ENCODE measurements at places on chromosomes 12 and 14. TPM values are rescaled to one million over a fixed set of nuclear protein-coding genes. Genes with fewer than 3 reads are reported as not detected.

GRCh38 chr12:93776581-93777018 lies 99.4 kb downstream of the CRADD start:
- no peak for DNase-seq

- DNase-seq, result peak; percentile 88
These were observed 72.2 kb downstream of the DENND5B start for GRCh38 chr12:31518680-31519227.

DNA sequence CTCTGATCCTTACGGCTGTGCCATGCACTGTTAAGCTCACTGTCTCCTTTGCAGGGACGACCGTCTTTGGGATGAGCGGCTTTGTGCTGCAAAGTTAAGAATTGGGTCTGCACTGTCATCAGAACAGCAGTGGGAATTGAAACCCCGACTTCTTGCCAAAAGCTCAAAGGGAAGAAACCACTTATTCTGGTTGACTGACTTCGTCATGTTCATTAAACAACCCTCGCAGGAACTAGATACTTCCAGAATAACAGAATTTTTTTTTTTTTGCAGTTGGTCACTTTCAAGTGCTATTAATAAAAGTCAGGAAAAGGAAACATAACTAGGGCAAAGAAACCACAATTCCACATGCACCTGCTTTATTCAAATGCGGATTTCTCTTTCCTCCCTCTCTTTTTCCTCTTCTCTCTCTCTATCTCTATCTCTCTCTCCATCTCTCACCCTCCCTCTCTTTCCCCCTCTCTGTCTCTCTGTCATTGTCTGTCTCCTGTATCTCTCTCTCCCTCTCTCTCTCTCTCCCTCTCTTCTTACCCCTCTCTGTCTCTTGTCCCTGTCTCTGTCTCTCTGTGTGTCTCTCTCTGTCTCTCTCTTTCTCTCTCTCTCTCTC lies 12.3 kb upstream of the GLT1D1 start:
- no peak for DNase-seq

DNA sequence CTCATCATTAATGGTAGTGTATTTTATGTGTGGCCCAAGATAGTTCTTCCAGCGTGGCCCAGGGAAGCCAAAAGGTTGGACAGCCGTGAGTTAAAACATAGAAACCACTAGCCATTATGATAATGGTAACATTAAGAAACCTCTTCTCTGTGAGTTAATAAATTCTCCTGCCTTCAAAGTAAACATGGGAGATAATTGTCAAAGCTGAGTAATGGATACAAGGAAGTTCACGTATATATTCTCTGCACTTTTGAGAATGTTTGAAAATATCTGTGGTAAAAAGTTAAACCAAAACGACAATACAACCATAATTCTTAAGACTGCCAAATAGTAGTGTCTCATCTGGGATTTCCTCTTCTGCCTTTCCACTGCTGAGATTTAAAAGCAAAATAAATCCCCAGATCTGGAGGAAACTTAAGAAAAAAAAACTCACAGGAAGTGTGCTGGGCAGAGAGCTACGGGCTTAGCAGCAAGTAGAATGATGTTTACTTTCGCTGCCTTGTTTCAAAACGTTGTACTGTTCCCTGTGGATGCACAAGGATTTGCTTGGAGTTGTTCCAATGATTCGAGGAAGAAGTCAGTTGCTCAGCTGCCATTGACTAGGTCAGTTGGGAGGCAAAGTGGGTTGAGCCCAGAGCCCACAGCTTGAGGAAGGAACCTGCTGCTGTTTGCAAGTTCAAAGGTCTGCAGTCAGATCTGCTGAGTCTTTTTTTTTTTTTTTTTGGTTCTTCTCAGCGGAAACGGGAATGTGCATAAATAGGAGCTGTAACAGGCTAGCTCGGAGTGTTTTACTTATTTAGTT lies 1.7 kb downstream of the TPCN1 start:
- peak; percentile 88 for DNase-seq

- DNase-seq, result no peak
These were observed 5.4 kb upstream of the KRT7 start for GRCh38 chr12:52227606-52228166.

DNA sequence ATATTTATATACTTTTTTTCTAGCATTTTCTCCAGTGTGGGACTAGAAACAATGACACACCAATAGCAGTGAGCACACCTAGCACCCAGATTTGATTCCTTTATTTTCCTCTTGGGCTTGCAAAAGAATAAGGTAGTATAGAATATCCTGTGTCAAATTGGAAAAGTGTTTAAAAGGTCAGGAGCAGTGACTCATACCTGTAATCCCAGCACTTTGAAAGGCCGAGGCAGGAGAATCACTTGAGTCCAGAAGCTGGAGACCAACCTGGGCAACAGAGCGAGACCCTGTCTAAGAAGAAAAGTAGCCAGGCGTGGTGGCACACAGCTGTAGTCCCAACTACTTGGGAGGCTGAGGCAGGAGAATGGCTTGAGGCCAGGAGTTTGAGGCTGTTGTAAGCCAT lies 53.8 kb upstream of the SGPP1 start:
- DNase-seq, result peak; percentile 18

DNA sequence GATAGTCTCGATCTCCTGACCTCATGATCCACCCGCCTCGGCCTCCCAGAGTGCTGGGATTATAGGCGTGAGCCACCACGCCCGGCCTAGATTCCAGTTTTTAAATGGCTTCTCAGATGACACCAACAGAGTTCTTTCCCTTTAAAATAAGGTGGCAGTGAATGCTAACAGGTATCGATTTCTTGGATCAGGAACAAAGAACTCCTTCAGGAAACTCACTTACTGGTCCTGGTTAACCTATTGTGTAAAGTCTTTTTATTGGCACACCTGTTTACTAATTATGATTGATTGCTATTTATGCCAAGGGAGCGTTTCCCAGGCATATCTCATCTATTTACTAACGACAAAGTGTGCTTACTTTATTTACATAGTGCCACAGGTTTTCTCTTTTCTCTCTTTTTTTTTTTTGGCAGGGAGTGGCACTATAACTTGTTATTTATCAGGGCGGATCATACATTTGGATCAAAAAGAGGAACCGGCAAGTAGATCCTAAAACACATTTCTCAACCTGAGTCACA lies 89.7 kb downstream of the GLT1D1 start:
- no peak for DNase-seq

DNA sequence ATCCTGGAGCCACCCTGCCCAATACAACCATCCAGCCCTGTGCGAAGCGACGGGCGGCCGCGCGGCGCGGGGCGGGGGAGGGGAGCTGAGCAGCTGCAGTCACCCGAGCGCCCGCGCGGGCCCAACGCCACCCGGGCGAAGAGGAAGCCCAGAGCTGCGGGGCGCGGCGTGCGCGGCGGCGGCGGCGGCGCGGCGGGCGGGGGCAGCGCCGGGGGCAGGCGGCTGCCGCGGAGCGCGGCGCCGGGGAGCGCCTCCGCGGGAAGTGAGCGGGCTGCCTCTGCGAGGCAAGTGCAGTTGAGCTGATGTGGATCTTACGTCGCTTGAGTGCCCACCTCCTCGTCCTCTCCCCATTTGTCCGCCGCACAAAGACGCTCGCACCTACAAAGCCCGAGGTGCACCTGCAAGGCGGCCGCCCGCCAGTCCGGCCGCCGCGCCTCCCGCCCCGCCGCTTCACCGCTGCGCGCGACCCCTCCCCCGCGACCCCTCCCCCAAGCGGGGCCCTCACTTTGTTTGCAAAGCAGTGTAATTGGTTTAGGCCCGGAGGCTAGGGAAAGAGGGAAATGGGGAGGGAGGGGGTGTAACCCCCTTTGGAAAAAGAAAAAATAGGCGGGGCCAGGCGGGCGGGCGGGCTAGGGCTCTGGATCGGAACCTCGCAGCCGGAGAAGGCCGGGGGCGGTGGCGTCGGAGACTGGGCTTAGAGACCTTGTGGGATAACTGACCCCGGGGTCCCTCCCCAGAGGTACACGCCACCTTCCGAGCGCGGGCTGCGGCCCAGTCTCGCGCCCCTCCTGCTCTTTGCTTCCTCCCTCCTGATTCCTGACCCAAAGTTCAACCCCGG lies at the start of the genes FOXA1 and TTC6:
Gene FOXA1, minus strand, starts transcription at position 279 of the 838 bp plus-strand sequence. Its CDS starts 277 bp downstream, at position 2.
Gene TTC6, plus strand, starts transcription at position 659 of the 838 bp plus-strand sequence. CDS start 26,436 bp downstream, outside the sequence.
- no peak for DNase-seq

DNA sequence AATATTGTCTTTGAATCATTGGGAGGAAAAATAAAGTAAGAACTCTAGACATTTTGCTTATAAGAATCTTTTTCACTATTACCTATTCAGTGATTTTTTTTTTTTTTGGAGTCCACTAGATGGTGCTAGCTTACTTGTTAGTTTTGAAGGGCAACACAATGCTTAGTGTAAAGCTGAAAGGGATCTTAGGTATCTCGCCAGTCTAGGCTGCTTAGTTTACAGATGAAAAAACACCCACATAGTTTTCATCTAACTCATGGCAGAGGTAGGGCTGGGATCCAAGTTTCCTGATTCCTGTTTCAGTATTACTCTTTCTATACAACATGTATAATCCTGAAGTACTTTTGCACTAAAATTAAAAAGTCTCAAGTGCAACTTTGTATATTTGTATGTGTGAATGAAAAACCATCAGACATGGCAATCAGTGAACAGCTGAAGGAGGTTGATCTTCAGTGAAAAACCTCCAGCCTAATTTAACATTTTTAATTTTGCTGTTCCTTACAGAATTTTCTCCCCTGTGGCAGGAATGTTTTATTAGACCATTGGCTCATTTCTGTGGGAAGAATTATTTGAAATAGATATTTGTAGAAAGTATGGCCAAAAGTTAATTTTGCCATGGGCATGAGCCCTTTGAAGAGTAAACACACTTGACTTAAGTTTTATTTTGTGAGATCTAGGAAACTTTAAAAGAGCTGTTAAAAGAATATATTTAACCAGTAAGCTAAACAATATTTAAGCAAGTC lies 40.7 kb downstream of the LRRIQ1 start:
- peak; percentile 92 for DNase-seq

The CLEC6A gene
- not detected for total RNA-seq
